ENCODE measurements at places on chromosomes 1 and 21.

DNA sequence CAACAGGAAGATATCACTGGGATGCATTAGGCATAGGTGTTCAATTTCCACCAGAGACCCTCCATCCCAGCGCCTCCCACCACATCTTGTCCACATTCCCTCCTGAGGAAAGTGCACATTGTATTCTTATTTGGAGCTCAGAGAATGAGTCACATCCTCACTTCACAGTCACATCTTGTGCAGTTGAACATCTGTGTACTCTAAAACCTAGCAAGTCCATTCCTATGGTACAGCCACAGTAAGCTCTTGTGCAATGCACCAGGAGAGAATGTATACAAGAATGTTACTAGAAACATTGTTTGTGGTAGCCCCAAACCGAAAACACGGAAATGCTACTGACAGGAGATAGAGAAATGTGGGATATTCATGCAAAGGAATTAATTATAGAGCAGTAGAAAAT is 1.6 kb upstream of the KDF1 start:
- DNase-seq = no peak

DNA sequence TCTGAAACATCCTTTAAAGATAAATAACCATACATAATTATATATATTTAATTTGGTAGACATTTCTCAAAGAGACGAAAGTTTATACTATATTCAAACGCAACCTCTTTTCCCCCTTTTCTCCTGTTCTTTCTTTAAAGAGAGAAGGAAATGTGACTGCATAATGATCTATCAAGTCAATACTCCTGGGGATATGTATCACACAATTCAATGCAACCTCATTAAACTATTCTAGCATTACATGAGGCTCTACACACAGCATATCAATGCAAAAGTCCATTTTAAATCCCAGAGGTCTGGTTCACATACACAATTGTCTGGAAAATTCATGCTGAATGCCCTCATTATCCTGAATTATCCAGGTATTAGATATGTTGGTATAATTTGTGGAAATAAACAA is 330.7 kb downstream of the LMX1A start:
- DNase-seq = no peak

DNA sequence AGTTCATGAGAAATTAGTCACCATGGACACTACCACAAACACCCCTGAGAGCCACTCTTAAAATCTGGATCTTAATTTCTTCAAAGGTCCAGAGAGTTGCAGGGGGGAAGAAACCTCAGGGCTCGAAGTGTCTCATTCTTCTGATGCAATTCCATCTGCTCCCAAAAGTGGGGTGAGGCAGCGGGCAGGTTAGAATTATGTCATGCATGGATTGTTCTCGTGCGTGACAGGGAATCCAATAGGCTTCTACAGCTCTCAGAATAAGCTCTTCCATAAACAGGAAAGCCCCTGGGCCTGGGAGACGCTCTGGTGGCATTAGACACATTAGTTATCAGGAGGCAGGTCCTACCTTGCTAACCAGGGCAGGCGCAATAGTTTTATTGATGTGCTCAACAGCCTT is 8.4 kb downstream of the ENO1 start:
- DNase-seq = no peak

GRCh38 chr1:204479387-204480136 is 15.0 kb downstream of the PIK3C2B start:
- no peak for DNase-seq

DNA sequence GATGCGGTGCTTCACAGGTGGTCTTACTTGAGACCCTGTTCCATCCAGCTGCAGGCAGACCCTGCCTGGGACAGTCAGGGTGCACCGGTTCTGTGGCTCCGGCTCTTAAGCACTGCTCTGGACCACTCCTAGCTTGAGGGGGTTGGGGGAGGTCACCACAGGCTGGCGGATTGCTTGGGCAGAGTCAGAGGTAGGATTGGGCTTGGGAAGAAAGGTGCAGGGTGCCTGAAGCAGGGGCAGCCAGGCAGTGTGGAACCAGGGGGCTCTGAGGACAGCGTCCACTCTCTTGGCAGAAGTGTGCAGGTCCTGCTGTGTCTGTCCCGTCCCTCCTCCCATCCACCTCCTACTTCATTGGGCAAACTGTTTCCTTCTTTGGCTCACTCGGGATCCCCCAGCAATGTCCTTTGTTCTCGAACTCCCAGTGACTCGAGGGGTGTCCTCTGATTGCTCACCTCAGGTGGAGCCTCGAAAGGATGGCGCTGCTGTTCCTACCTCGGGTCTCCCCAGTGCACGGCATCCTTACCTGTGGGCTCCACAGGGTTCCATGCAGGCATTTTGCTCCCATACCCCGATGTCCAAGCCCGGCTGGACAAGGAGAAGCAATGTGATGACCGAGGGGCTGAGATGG is 1.7 kb downstream of the PDXK start:
- no peak for DNase-seq

- DNase-seq = no peak
Measured at GRCh38 chr21:27366036-27366435, 399.1 kb upstream of the ADAMTS5 start.

DNA sequence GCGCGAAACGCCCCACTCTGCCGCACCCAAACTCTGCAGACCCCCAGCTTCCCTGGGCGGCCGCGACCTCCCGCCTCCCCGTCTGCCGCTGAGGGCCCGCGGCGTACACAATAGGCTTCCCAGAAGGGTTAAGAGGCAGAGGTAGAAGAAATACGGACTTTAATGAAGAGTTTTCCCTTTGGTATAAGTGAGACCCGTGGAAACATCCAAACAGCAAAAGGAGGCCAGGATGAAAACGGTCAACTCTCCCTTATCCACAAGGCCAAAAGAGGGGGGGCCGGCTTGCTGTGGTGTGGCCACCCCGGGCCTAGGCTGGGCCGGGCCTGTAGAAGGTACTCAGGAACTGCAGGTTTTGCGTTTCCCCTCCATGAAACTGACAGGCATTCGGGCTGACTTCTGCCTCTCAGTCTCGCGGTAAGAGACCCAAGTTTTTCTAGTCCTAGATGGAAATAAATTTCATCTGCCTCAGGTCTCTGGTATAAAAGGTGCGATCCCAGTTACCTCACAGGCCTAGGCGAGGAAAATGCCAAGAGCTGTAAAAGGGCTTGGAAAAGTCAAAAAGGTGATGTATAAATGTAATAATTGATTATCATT is 671 bp upstream of the PYGO2 start:
- no peak for DNase-seq

DNA sequence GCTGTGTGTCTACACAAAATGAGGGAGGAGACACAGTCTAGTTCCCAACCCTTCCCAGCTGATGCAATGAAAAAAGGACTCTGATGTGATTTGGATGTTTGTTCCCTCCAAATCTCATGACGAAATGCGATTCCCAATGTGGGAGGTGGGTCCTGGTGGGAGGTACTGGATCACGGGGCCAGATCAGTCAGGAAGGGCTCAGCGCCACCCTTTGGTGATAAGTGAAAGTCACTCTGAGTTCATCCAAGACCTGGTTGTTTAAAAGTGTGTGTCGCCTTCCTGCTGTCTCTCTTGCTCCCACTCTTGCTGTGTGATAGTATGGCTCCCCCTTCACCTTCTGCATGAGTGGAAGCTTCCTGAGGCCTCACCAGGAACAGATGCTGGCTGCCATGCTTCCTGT is 63.2 kb downstream of the GNG4 start:
- DNase-seq = no peak

GRCh38 chr1:153072806-153073726 is 1.7 kb upstream of the SPRR2B start:
- no peak for DNase-seq

GRCh38 chr1:27862671-27863537 is 9.4 kb upstream of the THEMIS2 start:
- no peak for DNase-seq

GRCh38 chr1:57819893-57820292 is 396.0 kb upstream of the DAB1 start:
- no peak for DNase-seq

DNA sequence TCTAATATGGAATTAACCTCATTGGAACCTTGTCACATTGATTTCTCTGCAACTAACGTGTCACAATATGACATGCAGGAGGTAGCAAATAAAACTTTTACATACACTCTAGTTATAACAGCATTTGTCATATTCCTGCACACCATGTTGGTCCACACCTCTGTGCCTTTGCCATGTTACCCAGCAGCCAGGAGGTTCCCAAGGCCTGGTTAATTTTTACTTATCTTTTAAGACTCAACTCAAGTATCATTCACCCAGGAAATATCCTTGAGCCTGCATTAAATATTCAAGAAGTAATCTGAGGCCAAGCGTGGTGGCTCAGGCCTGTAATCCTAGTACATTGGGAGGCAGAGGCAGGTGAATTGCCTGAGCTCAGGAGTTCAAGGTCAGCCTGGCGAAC is 447.2 kb upstream of the NR5A2 start:
- DNase-seq = no peak

DNA sequence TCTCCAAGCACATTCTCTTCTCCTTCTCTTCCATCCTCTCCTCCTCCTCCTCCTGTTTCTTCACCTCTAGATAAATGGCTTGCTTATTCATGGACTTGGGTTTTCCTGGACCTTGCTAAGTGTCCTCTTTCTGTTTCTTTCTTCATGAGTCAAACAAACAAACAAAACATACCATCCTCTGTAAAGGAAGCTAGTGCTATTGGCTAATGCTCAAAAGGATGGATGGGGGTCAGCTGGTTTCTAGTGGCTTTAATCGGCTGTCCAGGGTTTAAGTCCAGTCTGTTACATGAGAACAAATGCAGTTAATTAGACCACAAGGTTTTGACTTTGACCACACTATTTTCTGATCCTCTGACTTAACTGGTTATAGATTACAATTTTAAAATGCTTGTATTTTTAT is 83.8 kb upstream of the TSPAN2 start:
- DNase-seq = no peak

GRCh38 chr1:183554577-183554976 is 35.7 kb downstream of the NCF2 start:
- DNase-seq = no peak

DNA sequence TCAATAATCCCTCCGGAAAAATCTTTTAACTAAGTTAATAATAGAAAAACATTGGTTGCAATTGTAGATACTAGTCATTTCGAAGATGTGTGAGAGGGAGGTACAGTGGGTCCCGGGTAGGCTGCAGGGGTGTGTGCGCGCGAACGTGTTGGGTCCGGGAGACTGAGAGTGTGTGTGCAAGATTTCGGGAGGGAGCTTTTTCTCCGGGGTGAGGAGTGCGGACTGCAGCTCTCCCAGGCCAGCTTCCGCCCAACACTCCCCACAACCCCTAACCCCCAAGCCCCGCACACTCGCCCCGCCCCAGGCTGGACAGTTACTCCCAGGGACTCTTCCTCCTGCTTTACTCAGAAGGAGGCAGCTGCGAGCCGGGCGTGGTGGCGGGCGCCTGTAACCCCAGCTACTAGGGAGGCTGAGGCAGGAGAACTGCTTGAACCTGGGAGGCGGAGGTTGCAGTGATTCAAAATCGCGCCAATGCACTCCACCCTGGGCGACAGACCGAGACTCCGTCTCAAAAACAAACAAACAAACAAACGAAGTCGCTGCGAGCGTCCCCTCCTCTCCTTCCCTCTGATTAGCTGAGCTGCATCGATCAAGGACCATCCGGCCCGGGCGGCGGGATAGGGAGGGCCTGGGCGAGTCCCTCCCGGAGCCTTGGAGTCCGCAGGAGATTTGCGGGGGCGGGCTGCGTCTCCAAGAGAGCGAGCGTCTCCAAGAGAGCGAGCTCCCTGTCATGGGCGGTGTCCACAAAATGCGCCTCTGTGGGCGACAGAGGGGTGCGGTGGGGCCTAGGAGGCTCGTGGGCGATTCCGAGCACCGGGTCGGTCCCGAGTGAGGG is 28.3 kb upstream of the PPM1J start:
- DNase-seq = no peak

- no peak for DNase-seq
Measured at GRCh38 chr1:50879137-50879536, 80.9 kb downstream of the FAF1 start.

GRCh38 chr1:107821340-107821739 is 143.6 kb downstream of the VAV3 start:
- no peak for DNase-seq

- no peak for DNase-seq
Measured at GRCh38 chr1:193846876-193847604, 660.6 kb upstream of the B3GALT2 start.

- DNase-seq = no peak
Measured at GRCh38 chr1:21631944-21632887, 36.9 kb downstream of the RAP1GAP start.

DNA sequence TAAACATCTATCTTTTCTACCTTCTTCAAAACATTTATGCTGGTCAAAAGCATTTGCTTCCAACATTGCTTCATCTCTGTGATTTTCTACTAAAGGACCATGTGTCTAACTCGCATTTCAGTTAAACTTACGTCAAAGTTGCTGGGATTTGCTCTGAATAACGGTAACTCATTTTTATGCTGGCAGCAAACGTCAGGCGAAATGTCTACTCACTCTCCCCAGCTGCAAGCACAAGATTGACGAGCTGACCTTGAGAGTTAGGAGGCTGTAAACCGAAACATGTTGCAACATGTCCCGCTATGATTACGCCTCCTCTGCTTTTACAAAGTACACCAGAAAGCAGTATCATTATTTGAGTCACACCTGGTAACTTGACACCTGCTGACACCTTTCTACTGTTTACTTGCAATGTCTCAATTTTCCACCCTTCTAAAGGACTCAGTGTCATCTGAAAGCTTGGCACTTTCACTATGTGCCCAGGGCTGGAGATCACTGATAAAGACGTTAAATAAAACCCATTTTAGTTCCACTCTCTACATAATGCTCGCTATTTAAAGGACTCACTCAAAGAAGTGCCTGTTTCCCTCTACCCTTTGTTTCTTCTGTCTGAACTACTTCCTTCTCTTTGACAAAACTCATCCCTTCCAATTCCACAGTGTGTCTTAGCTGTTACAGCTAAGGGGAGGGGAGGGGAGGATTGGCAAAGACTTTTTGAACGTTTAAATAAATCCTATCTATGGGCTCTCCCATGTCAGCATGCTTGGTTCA is 111.9 kb downstream of the PTPN14 start:
- DNase-seq = no peak

DNA sequence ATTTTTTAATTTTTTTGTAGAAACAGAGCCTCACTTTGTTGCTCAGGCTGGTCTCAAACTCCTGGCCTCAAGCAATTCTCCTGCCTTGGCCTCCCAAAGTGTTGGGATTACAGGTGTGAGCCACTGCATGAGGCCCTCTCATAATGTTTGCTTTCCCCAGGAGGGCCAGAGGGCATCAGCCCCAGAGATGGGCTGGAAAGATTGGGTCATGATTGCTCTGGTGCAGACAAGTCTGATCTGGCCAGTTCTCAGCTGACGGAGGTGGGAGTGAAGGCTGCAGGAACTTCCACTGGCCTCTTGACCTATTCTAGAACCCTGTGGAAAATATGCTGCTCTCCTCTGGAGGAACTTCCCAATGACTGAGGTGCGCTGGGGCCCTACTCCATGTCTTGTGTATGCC is 43.4 kb upstream of the RD3 start:
- no peak for DNase-seq
